Left lobe of liver (tissue), 2 donors: ENCODE measurements at places on chromosomes 16 and 17.

DNA sequence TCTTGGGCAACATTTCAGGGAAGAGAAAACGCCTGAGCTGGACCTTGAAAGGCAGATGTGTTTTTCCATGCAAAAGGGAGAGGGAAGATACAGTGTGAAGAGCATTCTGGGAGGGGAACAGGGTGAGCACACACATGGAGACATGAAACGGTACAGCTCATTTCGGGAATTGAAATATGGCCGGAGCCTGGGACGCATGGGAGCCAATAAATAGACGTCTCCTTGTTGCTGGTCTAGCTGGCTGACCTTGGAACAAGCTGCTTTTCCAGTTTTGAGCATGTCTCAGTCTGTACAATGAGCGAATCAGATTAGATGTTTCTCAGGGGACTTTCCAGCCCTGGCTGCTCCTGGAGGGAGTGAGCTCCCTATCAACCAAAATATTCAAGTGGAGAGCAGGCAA, 63.6 kb downstream of the ASIC2 start:
- no peak for DNase-seq

DNA sequence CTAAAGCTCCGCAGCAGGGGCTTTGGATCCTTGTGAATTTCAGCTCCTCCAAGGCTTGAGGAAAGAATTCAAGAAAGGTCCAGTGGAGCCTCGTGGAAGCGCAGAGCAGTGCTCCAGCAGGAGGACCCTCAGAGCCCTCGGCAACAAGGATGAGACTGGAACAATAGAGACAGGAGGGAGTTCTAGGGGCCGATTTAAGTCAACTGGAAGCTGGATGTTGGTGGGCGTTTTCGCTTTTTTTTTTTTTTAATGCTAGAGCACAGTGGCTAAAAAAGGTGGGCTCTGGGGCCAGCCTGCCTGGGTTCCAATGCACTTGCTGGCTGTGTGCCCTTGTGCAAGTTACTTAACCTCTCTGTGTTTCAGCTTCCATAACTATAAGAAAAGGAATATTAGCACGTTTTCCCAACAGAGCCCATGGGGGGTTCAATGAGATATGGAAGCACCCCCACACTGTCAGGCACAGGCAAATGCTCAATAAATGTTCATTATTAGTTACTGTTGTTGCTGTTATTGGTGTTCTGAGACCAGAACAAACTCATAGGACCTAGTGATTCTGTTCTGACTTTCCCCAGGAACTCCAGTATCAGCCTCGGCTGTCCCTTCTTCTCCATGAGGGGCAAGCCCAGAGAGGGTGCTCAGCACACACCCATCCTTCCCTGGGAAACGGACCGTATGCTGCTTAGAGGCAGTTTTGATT, 5.3 kb upstream of the CBX8 start:
- no peak for DNase-seq

DNA sequence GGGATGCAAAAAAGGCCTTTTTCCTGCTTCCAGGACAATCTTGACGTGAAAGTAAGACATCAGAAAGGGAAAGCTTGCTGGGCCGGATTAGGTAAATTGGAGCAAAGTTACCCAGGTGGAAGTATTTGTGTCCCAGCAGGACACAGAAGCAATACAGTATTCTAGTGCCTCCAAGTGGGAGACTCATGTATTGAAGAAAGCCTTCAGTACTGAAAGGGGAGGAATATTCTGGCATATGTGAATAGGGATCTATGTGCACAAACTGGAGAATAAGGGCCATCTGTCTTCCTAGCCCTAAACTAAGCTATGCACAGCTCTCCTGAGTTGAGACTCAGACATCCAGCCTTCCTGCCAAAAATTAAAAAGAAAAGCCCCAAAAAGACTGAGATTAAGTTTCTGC, 327.3 kb upstream of the CDH8 start:
- DNase-seq: no peak

DNA sequence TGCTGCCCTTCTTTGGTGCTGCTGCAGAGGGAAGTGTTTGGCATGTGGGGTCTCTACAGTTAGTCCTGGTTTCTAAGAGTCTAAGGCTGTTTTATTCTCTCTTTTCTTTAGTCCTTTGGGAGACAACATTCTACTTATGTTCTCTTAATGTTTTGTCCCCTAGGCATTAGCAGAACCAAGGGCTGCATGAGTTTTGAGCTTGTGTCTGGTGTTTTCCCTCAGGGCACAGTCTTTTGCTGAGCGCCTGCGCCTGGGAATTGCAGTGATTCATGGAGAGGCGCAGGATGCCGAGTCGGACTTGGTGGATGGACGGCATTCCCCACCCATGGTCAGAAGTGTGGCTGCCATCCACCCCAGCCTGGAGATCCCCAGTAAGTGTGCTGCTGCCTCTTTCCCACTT, 41.1 kb upstream of the SLC5A10 start:
- DNase-seq: peak; percentile 2

DNA sequence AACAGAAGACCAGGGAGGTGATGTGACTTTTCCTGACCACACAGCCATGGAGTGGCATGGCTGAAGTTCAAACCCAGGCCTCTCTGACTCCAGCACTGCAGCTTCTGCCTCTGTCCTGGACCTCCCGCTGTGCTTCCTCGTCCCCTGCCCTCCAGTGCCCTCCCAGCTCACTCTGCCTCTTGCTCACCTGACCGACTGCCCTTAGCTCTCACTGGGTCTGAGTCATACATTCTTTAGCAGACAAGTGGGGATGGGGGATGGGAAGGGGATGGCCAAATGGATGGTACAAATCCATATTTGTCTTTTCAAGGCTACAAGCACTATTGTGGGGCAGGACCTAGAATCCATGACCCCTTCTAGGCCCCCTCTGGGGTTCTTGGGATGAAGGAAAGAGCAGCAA, 33.0 kb downstream of the PITPNM3 start:
- DNase-seq: no peak

DNA sequence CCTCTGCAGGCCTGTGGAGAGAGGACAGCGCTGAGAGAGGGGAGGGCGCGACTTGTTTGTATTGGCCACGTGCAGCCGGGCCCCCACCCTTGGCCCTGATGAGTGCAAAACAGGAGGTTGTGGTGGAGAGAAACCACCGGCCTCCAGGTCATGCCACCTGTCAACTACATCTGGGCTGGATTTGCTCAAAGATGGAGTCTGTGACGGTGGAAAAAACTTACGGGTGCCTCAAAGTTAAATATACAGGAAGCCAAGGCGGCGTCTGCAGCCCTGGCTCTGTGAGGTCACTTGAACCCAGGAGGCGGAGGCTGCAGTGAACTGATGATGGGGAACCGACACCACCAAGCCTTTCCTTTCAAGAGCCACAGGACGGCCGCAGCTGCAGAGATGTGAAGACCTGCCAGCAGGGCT, 15.7 kb downstream of the C16orf74 start:
- no peak for DNase-seq

DNA sequence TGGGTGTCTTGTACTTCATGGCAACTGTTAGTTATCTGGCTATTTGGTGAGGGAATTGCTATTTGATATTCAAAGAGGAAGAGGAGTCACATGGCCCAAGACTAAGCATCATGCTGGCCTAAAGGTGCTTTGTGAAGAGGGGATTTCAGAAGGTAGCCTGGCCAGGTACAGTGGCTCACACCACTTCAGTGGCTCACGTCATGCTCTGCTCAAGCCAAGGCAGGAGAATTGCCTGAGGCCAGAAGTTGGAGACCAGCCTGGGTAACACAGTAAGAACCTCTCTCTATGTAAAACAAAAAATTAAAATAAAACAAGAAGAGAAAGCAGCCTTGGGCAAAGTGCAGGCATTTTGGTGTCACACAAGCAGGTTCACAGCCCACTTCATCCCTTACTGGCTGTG, 6.4 kb upstream of the MT1B start:
- DNase-seq: no peak

- DNase-seq: no peak
These were observed 103.5 kb downstream of the HIC1 start for GRCh38 chr17:2158396-2158780.

- peak; percentile 62 for DNase-seq
These were observed 3.5 kb downstream of the SLC16A3 start for GRCh38 chr17:82232322-82232820.

DNA sequence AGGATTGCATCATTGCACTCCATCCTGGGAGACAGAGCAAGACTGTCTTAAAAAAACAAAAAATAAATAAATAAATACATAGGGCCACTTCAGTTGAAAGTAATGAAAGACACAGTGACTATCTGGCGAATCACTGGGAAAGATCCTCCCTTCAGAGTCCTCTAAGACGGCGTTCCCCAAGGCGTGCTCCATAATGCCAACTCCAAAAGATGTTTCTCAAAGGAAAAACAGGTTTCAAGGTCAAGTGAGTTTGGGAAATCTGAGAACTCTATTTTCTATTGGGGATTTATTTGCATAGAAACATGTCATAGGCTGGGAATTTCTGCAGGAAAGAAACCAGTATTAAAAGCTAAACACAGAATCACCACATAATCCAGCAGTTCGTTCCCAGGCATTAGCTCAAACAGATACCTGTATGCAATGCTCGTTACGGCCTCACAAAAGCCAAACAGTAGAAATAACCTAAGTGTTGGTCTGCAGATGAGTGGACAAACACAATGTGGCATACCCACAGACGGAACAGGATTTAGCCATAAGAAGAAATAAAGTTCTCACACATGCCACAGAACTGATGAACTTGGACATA, 7.9 kb downstream of the KLHDC4 start:
- no peak for DNase-seq

GRCh38 chr16:66952430-66953110, 8.5 kb upstream of the CES3 start:
- no peak for DNase-seq
